HCEC 1CT (cell line): ENCODE measurements at places on chromosomes 3 and 15.

GRCh38 chr15:67035886-67036285 lies 29.5 kb upstream of the SMAD3 start:
- no peak for DNase-seq

DNA sequence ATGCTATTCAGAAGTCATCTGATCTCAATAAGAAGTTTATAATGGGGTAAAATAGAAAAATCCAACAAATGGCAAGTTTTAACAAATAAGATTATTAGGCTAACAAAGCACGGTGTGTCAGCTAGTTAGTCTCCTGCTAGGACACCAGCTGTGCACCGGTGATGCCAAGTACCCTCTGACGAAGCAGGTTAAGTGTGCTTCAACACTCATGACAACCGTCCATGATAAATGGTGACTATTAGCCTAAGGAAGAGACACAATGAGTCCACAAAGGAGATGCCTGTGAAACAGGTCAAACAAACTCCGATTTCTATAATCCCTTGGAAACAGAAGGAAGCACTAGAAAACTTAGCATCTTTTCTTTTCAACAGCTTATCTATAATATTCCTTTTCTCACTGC lies 36.5 kb downstream of the ATP13A3 start:
- no peak for DNase-seq

DNA sequence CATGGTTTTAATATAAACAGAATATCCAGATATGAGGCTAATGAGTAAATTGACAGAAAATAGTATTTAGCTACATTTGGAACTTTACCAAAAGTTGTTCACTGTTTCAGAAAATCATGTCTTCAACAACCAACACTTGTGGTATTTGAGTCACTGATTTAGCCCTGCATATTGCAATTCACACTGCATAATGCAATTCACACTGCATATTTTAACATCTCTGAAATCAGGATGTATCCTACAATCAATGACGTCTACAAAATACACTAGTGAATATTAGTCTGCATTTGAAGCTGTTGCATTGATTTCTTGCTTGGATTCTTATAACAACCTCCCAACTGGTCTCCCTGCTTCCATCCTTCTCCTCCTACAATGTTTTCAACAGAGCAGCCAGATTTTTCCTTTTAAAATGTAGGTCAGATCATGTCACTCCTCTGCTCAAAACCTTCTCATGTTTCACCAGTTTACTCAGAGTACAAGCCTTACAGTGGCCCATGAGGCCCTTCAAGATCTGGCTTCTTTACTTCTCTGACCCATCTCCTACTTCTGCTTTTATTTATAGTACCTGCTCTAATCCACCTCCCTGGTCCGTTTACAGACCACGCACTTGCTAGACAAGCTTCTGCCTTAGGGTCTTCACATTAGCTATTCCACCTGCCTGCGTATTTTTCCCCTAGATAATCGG lies 11.4 kb upstream of the RAB11A start:
- DNase-seq, result no peak

DNA sequence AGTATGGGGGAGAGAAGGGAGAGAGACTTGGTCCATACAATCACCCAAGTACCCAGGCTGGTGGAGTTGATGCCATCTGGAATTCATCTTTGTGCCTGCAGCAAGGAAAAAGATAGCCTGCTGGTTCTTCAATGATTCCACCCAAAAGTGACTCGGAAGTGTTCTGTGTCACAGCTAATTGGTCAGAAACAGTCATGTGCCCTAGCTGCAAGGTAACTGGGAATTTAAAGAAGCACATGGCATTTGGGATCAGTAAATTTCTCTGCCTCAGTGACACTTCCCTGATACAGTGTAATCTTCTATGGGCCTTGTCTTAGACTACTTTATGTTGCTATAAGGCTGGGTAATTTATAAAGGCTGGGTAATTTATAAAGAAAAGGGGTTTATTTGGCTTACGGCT lies 17.5 kb downstream of the TLNRD1 start:
- no peak for DNase-seq

GRCh38 chr3:27557411-27557810 lies 73.2 kb upstream of the SLC4A7 start:
- no peak for DNase-seq

GRCh38 chr3:139281096-139281495 lies 62.7 kb upstream of the MRPS22 start:
- peak; percentile 61 for DNase-seq

GRCh38 chr15:61812476-61812875 lies 247.8 kb downstream of the VPS13C start:
- no peak for DNase-seq

DNA sequence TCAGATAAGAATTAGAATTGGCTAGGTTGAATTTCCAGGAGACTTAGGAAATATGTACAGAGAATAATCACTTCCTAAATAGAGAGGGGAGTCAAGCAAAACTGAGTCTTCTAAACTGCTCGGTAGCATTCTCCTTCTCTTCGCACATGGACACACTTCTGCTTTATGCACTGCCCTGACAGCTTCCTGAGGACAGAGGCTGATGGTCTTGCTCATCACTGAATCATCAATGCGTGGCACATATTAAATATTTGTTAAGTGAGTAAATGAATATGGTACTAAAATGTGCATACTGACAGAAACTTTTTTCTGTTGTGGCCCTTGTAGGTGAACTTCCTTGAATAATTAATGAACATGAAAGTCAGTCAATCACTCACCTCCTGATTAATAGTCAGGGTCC lies 315.5 kb downstream of the FHIT start:
- DNase-seq, result peak; percentile 91

DNA sequence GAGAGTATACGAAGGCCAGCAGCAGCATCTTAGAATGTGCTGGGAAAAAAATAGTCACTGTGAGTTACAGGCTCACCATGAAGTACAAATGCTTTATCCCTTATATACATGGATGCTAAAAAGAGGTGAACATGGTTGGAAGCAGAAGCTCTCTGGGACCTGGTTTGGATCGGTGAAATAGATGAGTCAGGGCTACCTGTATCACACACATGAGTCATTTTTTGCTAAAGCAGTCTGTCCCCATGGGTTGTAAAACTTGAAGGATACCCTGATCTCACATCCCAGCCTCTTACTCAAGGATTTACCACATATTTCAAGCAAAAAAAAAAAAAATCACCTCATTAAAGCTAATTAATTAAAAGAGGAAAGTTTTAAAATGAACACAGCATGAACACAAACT lies 6.9 kb upstream of the SERPINI2 start:
- no peak for DNase-seq

DNA sequence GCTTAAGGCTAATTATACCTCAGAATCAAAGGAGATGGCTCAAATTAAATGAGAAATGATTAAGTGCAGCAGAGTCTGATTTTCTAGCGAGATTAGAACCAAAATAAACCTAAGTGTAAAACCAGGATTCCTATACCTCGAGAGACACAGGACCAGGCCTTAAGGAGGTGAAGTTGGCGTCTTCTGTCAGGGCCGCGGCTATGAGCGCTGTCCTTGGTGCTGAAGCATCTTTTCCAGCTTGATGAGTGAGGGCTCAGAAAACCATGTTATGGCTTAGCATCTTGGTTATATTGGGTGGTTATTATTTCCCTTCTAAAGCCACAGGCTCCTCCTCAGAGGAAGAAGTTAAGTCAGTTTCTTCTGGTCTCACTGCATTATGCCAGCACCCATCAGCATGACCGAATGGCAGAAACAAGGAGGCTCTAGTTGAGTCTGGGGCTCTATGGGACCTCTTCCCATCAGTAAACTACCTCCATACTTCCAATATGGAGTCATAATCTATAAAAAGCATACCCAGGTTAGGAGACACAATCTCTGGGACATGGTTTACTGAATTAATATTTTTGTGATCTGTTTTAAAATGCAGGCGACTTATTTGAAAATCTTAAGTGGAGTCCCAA lies 120.1 kb upstream of the NMNAT3 start:
- DNase-seq, result no peak

DNA sequence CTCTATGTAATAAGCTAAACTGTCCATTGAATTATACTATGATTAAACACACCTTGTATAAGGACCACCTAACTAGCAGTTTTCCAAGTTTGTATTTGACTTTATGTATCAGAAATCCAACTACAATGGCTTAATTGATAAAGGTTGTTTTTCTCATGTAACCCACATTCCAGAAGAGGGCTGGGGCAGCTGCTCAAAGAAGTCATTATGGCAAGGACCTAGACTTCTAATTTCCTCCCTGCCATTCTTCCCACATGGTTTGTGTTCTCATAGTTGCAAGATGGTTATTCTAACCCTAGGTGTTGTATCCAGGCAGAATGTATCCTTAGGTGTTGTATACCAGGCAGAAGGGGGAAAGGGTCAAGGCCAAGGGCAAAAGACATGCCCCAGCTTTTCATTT lies 35.7 kb downstream of the GPR176 start:
- DNase-seq, result no peak

DNA sequence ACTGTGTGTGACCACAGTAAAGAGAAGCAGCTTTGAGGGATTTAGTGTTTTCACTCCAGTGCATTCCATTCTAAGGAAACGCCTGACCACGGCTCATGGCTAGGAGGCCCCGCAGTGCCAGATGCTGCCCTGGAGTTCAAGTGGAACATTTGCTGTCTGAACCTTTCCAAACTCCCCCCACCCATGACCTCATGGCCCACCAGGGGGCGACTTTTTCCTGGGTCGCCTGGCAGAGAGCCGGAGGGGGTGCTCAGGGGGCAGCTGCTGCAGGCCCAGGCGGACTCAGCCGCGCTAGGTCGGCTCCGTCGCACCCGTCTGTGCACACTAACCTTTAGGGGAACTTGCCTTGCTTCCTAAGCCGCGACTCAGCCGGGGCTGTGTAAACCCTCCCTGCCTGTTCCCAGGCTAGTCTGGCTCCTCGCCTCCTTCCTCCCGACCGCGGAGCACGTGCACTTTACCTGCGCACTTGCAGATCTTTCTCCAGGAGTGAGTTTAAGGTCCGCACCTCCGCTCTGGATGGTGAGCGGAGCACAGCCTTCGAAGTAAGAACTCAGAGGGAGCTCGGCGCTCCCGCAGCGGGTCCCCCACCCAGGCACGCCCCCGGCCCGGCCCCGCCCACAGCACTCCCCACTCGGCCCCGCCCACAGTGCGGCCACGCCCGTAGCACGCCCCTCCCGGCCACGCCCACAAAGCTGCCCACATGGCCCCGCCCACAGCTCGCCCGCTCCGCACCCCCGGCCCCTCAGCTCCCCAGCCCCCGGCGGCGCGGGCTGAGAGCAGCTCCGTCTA lies at the start of gene OCA2:
Gene OCA2 (minus strand): TSS at position 550 of the 789 bp plus-strand sequence. CDS start 17,441 bp downstream, outside the sequence.
- no peak for DNase-seq

DNA sequence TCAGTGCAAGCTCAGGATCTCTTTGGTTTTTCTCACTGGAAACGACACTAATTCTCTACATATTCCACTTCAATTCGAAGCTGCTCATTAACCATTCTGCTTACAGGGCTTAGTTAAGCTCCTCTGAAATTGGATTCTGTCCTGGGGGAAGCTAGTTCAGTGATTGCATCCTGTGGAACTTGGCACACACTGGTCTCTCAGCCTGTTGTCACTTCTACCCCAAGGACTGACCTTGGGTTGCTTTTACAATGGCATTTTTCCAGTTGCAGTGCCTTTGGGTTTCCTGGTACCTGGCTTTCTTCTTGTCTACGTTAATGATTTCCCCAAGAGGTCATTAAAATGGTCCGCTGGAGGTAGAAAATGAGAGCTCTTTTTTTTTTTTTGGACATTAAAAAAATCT lies 33.3 kb upstream of the GABRB3 start:
- no peak for DNase-seq

DNA sequence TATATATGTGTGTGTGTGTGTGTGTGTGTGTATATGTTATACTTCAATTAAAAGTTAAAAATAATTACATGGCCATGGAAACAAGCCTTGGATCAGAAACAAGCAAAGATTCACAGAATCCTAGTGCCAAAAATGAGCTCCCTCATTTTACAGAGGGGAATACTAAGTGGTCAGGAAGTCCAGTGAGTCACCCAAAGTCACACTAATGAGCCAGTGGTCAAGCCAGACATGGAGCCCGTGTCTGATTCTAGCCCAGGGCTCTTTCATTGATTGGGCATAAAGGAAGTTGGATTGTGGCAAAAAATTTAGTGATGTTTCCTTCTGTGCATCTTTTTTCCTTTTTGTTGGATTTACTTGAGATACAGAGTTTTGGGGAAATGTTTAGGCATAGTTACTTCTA lies 152.5 kb upstream of the NPHP3 start:
- DNase-seq, result no peak

GRCh38 chr15:39209548-39210211 lies 371.2 kb upstream of the THBS1 start:
- DNase-seq, result no peak

GRCh38 chr15:44532689-44533088 lies 4.3 kb upstream of the EIF3J start:
- DNase-seq, result peak; percentile 15

DNA sequence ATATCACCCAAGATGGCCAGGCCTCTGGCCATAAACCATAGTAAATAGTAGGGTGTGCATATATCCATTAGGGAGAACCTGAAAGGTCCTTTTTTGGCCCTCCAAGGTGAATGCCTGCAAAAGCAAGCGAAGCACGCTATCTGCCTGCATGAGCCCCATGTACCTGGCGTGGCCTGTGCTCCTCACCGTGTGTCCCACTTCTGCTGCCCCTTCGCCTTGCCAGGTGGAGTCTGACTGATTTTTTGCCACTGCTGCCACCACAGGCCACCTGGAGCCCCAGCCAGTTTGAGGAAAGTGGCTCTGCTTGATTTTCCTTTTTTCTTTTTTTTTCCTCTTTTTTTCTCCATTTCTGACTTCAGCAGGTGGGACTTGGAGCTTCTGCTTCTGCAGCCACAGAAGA lies 139.7 kb downstream of the SNRPN start:
- DNase-seq, result no peak

- DNase-seq, result peak; percentile 92
Observed at GRCh38 chr3:36679384-36680200, 84.8 kb downstream of the DCLK3 start.

GRCh38 chr3:102189956-102190723 lies 244.7 kb upstream of the ZPLD1 start:
- DNase-seq, result peak; percentile 43

DNA sequence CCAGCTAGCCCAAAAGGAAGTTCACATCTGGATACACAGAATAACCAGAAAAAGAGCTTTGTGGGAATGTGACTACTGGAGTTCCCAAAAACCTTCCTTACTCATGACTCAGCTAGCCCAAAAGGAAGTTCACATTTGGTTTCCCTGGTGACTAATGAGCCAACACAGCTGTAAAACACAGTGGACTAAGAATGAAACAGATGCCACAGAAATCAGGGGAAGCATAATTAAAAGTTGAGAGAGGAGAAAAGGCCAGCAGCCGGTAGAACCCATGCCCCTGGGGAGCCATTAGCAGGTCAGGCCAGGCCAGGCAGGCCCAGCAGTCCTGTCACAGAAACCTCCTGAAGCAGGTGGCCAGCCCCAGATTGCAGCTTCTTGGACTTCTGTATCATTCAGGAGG lies 130.3 kb downstream of the GHSR start:
- DNase-seq, result peak; percentile 97

DNA sequence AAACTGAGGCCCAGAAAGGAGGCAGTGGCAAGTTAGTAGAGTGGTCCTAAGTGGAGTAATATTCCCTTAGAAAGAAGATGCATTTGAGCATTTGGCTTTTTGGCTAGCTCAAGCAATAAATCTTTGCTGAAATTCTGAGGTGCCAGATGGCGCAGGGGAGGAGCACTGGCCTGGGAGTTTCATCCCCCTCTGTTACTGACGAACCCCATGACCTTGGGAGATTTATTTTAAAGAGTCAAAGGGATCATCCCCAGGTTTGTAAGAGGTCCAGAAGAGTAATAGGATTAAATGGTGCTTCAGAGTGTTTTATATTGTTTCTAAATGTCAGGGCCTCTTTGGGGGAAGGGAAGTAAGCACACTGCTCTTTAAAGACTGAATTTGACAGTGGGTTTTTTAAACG lies 85.1 kb upstream of the PIAS1 start:
- no peak for DNase-seq

- DNase-seq, result no peak
Observed at GRCh38 chr3:105499961-105500360, 133.3 kb downstream of the ALCAM start.
